Hypothalamus (tissue), 51 donors: ENCODE measurements at places on chromosomes 4 and X.

DNA sequence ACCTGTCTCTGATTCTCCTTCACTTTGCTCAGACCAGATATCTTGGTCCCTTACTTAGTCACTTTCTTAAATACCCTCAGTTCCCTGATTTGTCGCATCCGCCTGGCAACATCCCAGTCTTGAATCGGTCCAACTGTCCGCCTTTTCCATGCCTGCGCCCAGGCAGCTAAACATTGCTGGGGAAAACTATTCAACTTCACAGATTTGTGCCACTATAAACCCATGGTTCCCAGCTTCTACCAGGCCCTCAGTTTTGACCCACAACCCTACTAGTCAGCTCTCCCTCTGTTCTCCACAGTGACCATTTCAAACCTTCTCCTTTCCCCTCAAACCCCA, 451 bp upstream of the FGD1 start:
- DNase-seq = no peak

GRCh38 chrX:100895365-100896075, 21.4 kb upstream of the NOX1 start:
- no peak for DNase-seq

GRCh38 chr4:123698556-123698955, 302.0 kb downstream of the SPRY1 start:
- DNase-seq = no peak

DNA sequence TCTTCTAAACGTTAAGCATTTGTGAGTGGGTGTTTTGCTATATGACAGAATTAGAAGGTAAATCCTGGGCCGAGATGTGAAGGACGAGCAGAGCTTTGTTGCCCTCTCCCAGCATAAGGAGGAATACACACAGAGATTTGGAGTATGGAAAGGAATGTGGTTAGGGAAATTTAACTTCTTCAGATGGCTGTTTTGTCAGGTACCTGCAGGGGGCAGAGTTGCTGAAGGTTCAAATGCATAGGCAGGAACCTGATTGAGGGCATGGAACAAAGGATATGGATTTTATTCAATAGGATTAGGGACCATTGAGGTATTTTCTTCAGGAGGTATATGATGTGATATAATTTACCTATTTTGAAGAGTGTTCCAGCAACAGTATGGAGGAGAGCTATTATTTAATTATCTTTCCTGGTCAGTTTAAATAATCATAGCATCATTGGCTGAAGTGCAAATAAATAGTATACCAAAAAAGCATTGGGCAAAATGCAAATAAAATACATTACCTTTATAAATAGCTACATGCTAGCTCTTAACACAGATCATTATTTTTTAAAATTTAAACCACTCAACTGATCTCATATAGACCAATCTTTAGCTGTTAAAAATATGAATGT, 143.6 kb downstream of the SLIT2 start:
- peak; percentile 16 for DNase-seq

GRCh38 chrX:1006156-1006730, 206.2 kb downstream of the CRLF2 start:
- no peak for DNase-seq

DNA sequence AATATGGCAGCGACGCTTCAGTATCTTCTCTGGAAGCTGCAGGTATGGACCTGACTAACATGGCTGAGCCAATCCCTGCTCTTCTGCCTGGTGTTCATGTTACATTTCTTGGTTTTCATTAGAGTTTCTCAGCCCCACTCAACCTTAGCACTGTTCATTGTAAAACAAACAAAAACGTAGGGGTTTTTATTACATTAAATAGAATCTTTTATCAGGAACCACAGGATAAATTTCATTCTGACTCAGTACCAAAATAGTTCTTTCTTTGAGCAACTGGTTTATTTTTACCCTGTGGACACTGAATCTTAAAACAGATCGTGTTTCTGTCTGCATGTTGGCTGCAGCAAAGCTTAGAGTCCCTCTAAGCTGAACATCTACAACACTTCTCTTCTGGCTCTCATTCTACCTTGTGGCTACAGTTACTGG, 27.1 kb downstream of the FHIP1A start:
- DNase-seq = no peak

- no peak for DNase-seq
Measured at GRCh38 chrX:132433551-132433950, 55.3 kb downstream of the MBNL3 start.

DNA sequence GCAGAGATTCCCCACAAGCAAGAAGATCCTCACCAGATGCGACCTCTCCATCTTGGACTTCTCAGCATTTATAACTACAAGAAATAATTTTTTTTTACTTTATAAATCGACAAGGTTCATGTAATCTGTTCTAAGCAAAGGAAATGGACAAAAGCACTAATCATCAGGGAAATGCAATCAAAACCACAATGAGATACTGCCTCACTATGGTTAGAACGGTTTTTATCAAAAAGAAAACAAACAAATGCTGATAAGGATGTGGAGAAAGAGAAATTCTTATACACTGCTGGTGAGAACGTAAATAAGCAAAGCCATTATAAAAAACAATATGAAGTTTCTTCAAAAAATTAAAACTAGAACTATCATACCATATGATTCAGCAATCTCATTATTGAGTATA, 1382.6 kb downstream of the ARAP2 start:
- DNase-seq = no peak

DNA sequence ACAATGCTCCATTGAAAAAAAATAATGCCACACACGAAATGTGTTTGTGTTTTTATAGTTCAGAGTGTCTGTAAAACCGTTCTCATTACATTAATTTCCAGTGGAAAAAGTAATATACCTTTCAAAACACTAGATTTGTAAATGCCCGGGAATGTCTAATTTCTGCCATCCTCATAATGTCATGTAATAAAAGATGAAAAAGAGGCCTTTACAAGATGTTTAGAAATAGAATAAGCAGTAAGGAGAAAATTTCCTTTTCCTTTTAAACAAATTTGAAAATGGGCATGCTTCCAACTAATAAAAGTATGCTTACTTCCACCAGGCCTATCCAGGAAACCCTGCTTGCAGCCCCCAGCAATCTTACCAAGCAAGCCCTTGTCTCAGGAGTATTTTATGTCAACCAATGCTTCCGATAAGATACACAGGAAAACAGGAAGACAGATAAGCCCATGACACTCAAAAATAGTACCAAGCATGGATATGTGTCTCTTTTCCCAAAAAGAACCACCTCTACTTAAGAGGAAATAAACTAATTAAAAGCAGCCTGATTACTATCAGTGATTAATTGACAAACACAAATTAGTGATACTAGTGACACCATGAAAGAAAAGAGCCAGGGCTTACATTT, 894.7 kb upstream of the INTU start:
- DNase-seq = no peak

- no peak for DNase-seq
Measured at GRCh38 chrX:8504451-8504850, 39.8 kb downstream of the VCX3B start.

DNA sequence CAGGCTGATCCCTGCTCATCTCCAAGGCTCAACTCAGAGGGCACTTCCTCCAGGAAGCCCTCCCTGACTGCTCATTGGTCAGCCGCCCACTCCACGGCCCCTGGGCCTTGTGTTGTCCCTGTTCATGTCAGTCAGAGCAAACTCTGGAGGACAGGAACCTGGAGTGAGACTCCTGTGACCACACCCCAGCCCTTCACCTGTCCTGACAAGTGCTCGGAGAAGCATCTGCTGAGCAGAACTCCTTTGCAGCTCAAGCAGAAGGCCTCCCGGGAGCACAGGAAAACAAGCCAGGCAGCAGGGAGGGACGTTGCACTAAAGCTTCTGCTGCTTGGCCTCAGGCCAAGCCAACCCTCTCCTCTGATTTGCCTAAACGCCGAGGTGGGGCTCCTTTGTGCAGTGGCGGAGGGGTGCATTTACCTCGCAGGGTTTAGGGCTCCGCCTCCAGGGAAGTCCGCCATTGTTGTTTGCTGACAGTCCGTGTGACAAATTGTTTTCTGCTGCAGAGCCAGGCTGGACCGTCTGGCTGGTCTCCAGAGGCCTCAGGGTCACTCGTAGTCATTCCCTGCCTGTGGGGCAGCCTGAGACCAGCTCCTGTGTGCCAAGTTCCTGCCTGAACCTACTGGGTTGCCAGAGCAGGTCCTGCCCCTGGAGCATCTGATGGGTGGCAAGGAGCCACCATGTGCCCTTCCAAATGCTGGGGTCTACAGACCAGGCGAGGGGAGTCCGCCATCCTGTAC, 61.8 kb downstream of the C4orf50 start:
- DNase-seq = no peak

- DNase-seq = no peak
Measured at GRCh38 chr4:139441029-139441428, 12.9 kb upstream of the RAB33B start.

GRCh38 chr4:131304686-131305085, 1844.4 kb upstream of the PCDH10 start:
- no peak for DNase-seq

- no peak for DNase-seq
Measured at GRCh38 chr4:6548201-6548881, 26.6 kb upstream of the MAN2B2 start.

DNA sequence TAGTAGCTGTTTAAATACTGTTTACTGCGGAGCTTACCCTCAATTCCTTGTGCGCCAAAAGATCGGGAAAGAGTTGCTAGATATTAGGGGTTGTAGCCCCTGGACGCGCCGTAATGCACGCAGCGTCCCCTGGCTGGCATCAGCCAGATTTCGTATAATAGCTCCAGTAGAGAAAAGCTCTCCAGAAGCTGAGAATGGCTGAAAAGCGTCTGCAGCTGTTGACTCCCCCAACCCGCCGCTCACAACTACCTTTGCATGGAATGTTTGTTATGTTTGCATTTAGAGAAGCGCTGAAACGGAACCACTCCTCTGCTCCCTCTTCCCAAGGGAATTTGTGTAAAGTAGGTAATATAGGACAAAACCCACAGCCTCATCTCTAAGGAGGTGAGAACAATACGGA, 3.7 kb downstream of the DOCK11 start:
- no peak for DNase-seq

- DNase-seq = no peak
Measured at GRCh38 chrX:42269186-42269585, 345.8 kb upstream of the CASK start.

GRCh38 chr4:75289914-75290582, 224.2 kb downstream of the RCHY1 start:
- DNase-seq = no peak

DNA sequence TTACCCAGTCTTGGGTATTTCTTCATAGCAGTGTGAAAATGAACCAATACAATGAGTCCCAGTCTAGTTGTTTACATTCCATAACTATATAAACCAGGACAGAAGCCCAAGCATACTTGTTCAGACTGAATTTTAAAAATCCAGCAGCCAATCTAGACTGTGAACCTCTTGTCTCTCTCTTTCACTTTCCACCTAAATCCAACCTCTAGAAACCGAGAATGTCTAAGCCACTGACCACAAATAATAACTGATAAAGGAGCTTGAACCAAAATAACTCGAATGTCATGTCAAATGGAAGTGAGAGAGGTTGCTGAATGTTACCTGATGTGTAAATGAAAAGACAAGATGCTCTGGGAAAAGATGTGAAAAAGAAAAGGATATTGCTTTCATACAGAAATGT, 544.7 kb downstream of the NLGN4X start:
- DNase-seq = no peak

DNA sequence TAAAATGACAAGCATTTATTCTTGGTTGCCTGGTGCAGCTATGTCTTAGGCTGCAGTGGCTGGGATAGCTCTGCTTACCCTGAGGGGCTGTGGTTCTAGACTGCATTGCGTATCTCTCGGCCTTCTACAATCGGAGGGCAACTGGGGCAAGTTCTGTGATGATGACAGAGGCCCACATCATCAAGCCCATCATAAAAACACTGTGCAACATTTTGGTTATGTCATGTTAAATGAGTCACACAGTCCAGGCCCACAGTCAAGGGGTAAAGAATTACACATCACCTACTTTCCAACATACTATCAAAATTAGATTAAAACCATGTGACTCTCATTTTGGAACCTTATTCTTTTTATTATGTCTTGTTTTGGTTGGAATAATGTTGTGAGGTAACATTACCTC, 120.2 kb upstream of the GUCY1A1 start:
- DNase-seq = no peak

- no peak for DNase-seq
Measured at GRCh38 chrX:50613846-50614245, 143.2 kb upstream of the DGKK start.

DNA sequence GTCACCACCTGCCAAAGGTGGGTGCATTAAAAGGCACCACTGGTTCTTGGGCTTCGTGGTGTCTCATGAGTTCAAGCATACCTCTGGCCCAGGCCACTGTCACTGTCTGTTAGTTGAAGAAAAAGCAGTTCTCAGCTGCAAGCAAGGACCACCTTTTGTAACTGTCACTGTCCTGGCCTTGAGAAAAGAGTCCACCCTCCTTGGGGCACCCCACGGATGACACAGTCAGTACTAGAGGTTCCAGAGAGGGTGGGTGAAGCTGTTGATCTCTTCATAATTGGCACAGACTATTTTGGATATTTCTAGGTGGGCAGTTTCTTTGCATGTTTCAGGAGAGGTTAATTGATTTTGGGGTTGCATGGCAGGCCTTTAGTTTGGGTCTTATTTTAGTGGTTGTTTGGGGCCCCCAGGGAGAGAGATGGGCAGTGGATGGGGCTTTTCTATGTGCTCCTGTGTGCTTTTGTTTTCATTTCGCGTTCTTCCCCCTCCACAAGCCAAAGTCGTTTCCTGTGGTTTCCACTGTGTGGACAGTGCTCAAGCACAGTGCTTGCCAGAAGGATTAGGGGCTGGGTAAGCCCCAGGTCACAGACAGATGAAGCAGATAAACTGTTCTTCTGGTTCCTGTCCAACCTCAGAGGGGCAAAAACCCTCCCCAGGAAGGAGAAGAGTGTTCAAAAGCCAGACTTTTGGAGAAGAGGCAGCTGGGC, 156.2 kb upstream of the PPP1R2C start:
- no peak for DNase-seq

DNA sequence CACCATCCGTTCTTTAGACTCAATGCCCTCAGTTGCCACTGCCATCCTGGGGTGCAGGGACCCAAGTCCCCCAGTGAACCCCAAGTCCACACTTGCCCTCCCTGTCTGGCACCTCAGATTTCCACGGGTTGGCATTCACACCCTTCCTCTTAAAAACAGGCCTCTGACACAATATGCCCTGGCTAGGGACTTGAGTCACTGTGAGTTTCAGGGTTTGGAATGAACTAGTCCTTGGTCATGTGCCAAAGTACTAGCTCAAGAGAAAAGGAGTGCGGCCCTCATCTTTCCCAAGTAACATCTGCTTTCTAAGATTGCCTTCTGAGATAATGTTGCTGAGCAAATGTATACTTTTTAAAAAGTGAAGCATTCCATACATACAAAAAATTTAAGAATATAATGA, 134.0 kb downstream of the MID1 start:
- DNase-seq = no peak
